ENCODE measurements at places on chromosomes 7 and 10.

DNA sequence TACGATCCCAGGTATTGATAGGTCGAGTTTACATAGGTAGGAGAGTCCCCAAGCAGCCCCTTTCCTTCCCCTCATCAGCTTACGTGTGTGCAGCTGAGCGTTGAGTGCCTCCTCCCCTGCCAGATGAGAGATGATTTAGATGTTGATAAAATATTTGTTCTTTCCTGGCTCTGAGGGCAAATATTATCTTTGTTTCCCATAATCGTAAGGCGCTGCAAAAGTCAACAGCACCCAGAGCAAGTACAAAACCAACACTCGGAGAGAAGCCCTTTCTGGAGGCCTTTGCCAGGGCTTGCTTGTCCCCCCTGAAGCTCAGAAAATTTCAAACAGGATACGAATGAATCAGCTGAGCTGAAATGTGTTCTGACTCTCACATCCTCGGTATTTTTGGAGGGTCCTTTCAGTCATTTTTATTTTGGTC, 683.2 kb downstream of the LRMDA start:
- DNase-seq: no peak

DNA sequence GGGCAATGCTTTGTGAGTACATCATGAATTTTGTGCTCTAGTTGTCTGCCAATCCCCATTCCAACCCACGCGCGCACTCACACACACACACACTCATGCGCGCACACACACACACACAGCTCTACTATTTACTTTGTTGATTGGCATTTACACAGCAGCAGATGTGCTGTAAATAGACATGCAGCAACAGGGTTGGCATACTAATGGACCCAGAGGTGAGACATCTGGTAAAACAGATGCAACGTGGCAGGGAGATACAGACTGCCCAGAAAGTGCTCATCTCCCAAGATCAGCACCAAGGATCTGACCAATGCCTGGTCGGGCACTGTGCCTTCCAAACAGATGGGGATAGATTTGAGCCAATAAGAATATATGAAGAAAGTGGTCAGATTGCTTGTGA, 873.0 kb downstream of the SORCS3 start:
- DNase-seq: no peak

GRCh38 chr7:30181736-30182522, 47.1 kb downstream of the MTURN start:
- no peak for DNase-seq

- no peak for DNase-seq
These were observed 82.1 kb upstream of the PPP2R2D start for GRCh38 chr10:131818510-131819234.

DNA sequence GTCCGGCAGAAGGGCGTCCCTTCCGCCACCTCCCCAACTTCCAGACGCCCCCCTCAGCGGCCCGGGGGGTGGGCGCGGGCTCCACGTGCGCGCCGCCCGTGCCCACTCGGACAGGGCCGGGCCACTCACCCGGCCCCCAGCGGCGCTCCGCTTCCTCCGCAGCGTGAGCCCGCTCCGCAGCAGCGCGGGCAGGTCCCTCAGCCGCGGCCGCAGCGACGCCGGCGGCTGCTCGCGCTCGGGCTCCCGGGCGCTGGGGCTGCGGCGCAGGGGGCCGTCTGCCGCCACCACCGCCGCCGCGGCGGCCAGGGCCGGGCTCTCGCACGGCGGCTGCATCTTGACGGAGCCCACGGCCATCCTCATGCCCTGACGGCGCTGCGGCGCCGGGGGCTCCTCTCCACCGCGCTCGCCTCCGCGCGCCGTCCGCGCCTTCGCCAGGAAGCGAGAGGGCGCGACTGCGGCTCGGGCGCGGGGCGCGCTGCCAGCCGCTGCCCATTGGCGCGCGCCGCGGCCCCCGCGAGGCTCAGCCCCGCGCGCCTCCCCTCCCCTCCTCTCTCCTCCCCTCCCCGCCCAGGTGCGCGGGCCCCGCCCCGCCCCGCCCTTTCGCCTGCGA, at the start of gene RAPGEF5:
Gene RAPGEF5, minus strand, starts transcription at position 454 of the 610 bp plus-strand sequence. Its CDS starts 94 bp downstream, at position 360.
- no peak for DNase-seq

DNA sequence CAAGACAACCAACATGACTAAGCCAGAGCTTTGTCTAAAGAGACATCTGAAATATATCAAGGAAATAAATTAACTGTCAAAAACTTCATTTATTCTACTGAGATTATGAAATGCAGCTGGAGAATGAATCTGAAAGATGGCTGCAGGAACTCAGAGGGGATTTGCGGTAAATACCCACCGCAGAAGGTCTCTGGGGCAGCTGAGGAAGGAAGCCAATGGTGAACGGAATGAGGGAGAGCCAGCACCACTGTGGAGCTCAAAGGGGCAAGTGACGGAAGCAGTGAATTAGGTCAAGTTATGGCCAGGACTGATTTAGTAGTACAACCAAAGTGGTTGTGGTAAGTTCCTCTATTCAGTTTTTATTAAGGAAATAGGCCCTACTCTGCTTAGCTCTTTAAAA, 215.3 kb upstream of the GLI3 start:
- DNase-seq: no peak

DNA sequence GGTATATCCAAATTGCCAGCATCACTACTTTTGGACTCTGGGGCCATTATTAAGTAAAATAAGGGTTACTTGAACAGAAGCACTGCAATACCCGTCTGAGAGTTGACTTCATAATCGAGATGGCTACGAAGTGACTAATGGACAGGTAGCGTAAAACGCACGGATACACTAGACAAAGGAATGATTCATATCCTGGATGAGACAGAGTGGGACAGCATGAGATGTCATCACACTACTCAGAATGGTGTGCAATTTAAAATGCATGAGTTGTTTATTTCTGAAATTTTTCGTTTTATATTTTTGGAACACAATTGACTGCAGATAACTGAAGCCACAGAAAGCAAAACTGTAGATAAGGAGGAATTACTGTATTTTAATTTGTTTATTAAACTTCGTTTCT, 421.5 kb upstream of the LRGUK start:
- no peak for DNase-seq

DNA sequence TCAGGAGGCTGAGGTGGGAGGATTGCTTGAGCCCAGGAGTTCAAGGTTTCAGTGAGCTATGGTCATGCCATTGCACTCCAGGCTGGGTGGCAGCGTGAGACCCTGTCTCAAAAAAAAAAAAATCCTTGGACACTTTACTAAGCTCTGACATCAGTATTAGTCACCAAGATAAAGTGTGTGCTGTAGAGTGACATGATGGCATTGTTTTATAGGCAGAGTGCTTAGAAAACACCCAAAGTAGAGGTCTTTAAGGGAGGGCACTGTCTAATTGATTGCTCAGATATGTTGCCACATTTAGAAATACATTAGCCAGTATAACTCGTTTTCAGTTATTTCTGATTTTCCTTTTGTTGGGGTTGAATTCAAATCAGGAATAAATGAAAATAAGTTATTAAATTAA, 235.9 kb downstream of the REEP3 start:
- no peak for DNase-seq

- DNase-seq: no peak
These were observed 37.4 kb downstream of the MACROH2A2 start for GRCh38 chr10:70090013-70090412.

- no peak for DNase-seq
These were observed 203.6 kb downstream of the ZNF365 start for GRCh38 chr10:62577666-62578291.

GRCh38 chr7:66099551-66100407, 14.9 kb upstream of the CRCP start:
- DNase-seq: no peak

Measured in smooth muscle cell of the brain vasculature (primary cell).